ENCODE measurements at places on chromosomes 16 and 17.

DNA sequence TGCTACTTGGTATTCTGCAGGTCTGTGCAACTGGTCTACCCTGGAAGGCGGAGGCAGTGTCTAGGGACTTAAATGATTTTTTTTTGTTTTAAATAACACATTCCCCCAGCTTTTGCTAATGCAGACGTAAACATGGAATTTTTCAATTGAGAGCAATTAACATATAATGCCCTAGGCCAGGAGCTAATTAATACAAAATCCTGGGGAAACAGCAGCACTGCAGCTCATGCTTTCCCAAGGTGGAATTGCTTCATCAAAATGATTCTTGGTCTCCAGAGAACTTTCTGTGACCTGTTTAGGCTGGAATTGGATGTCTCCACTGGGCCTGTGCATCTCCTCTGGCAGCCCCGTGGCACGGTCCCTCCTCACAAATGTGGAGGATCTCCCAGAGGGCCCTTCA is 50.6 kb downstream of the SHISA9 start:
- DNase-seq: no peak

DNA sequence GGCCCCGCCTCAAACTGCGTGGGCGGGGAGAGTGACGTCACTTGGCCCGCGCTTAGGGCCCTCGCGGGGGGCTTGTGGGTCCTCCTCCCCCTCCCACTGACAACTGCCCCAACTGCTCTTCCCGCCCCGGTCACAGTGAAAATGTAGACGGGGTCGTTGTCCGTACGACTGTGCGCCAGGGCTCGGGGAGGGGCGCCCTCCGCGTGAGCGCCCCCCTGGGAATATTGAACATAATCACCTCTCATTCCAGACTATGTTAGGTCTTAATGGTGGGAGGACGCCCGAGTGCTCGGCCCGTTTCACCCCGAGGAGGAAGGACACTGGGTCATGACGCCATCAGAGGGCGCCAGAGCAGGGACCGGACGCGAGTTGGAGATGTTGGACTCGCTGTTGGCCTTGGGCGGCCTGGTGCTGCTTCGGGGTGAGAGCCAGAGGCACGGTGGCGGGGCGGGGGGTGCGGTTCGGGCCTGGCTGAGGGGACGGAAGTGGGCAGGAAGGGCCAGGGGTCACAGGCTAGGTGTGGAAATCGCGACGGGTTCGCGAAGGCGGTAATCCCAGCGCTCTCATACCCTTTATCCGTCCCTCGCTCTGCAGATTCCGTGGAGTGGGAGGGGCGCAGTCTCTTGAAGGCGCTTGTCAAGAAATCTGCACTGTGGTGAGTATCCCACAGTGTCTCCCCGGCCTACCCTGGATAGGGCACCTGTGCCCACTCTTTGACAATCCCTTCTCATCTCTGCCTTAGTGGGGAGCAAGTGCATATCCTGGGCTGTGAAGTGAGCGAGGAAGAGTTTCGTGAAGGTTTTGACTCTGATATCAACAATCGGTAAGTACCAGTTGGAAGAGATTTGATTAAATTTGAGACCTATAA is at the start of gene ELP5:
TSS of gene ELP5 (plus strand) at position 40 of the 868 bp plus-strand sequence. CDS start at position 376, 336 bp downstream.
- peak; percentile 96 for DNase-seq

DNA sequence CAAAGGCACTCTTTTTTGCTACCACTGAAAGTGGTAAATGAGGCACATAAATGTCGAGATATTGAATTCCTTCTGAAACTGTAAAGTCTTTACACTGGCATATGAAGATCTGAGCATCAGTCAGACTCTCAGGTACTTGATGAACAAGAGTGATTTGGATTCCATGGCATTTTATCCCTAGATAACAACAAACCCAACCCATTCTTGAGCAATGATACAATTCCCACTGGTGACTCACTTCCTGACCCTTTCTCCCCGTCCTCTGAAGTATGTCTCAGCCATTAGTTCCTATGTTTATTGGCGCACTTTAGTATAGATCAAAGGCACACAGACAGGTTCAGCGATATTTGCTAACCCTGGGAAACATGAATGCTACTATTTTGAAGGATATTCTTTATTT is 147.0 kb upstream of the RBFOX1 start:
- DNase-seq: no peak

DNA sequence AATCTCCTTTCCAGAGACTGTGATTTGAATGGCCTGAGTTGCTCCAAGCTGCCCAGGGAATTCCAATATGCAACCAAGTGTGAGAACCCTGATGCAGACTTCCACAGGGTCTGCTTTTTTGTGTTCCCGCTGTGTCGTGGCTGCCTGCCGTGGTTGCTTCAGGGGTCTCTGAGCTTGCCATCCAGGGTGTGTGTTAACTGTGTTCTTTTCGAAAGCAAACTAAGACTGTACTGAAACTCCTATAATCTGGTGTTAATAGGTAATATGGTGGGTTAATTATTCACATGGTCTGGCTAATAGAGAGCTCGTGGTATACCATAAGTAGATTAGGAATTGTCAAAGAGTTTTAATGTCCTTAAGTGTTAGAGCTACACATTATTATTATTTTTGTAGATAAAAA is 20.7 kb downstream of the UBN1 start:
- DNase-seq: no peak

DNA sequence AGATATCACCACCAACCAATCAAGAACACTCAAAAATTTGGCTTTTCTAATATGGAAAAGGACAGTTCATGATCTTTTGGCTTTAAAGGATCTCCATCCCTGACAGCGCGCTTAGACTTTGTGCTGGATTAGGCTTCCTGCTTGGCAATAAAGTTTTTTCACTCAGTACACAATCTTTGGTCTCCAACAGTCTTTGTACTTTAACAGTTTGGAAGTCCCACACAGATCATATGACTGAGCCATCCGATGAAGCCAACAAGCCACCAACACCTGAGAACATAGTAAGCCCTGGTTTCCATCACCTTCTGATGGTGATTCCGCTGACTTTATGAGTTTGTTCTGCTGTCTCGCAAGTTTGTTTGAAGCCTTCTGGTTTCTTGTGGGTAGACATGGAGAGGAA is 34.3 kb downstream of the SMURF2 start:
- no peak for DNase-seq

GRCh38 chr16:85112364-85112763 is at the start of gene CIBAR2:
TSS of gene CIBAR2 (minus strand) at chr16:85112472. CDS start at chr16:85112352, 120 bp downstream.
- DNase-seq: no peak

DNA sequence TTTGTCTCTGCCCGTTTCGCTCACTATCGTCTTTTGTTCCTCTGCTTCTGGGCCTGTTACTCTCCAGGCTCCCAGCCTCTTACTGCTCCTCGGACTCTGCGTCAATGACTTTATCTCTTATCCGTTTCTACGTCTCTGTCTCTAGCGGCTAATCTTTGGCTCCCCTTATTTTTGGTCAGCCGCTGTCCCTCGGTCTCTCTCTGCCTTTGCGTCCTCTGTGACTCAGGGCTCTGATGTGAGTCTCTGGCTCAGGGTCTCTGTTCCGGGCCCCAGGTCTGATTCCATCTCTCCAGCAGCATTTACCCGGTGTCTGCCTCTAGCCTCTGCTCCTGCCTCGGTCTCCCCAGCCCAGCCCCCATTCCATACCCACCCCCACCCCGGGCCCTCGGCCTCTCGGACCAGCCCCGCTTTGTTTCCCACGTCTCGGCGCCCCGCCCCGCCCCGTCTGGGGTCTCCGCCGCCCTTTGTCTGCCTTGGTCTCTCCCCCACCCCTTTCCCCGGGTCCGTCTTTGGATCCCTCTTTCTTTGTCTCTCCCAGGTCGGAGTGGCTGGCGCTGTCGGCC is 547 bp upstream of the ZNF48 start:
- peak; percentile 42 for DNase-seq

GRCh38 chr16:15457400-15457799 is 23.0 kb downstream of the BMERB1 start:
- DNase-seq: no peak

GRCh38 chr17:49497148-49498028 is 2.3 kb downstream of the NGFR start:
- DNase-seq: peak; percentile 18

GRCh38 chr16:963913-964312 is 6.9 kb downstream of the LMF1 start:
- no peak for DNase-seq

DNA sequence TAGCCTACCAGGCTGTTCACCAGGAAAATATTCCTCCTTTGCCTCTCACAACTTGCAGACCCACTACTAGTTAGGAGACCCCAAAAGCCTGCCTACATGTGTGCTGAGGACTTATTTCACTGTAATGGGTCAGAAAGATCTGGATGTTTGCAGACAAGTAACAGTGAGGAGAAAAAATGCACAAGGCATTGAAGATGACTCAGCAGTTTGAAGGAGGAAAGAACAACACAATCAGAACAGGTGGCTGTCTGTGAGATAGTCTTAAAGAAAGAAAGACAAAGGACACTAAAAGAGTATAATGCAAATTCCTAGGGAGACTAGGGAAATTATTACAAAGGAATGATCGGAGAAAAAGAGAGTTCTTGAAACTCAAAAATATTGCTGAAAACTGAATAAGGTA is 69.0 kb downstream of the ANKFN1 start:
- peak; percentile 20 for DNase-seq

- peak; percentile 81 for DNase-seq
Observed at GRCh38 chr17:43368740-43369506, 29.9 kb upstream of the ARL4D start.

DNA sequence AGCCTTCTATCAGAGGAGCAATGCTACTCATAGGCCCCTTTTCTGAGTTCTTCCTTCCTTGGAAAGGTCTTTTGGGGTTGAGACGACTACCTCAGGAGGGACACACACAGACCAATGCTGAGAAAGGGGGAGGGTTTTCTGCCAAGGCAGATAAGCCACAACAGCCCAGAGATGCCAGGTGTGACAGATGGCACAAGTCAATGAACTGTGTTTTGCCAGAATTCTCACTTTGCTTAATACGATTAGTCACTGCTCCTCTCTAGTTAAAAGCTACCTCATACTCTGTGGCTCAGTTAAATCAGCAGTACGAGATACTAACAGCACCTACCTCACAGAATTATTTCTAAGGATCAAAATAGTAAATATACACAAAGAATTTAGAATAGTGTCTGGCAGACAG is 8.0 kb downstream of the BRD7 start:
- no peak for DNase-seq

- no peak for DNase-seq
Observed at GRCh38 chr17:19705201-19705600, 11.2 kb downstream of the SLC47A2 start.

DNA sequence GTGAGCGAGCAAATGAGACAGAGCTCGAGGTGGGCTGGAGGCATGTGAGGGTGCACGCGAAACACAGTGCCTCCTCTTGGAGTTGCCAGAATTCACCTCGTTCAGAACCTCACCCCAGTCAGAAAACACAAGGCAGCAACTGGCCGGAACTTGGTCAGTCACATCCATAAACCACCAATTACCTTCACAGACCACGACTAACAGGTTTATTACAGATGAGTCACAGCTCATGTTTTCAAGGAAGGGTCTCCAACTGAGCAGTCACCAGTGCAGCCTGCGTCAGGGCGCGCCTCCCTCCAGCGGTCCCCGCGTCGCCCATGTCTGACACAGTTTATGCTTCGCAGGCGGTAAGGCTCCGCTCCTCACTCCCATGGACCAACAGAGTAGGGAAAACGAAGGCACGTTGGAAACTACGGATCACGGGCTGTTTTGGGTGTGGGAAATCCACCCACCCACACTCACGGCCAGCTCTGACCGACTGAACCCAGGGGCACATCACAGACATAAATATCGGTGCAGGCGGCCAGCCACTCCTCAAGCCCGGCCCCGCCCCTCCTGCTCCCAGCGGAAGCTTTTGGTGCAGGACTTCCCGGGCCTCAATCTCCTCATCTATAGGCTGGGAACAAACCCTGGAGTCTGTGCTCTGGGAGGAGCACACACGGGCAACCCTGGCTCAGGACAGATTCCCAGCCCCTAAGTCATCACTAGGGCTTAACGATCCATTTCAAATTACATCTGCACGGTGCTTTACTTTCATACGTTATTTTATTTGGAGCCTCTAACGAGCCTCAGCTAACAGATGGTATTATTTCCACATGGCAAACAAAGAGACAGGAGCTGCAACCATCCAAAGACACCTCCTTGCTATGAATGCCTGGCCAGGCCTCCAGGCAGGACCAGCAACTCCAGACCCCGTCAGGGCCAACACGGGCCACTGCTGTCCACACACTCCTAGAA is 126.3 kb downstream of the ZNF778 start:
- DNase-seq: peak; percentile 90

GRCh38 chr16:67150833-67151396 is at the start of gene B3GNT9:
TSS of gene B3GNT9 (minus strand) at chr16:67150998. CDS start at chr16:67150485, 513 bp downstream.
- peak; percentile 68 for DNase-seq

DNA sequence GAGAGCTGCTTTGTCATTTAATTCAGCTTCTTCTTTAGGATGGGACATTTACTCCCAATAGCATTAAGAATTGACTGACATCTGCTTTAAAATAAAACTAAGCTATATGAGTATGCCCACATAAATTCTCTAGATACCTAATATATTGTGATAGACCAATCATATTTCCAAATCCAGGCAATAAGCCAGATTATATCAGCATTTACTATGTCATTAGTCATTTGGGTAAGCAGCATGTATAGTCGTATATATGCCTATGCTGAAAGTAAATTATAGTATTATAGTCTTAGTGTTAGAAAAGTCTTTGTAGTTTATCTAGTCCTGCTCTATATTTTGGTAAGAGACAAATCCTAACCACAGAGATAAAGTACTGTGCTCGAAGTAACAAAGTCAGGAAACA is 958.1 kb downstream of the KCNJ2 start:
- no peak for DNase-seq

GRCh38 chr16:26830428-26831127 is 236.1 kb upstream of the C16orf82 start:
- DNase-seq: peak; percentile 46

- DNase-seq: no peak
Observed at GRCh38 chr17:22171631-22172030, 479.3 kb downstream of the KCNJ18 start.

DNA sequence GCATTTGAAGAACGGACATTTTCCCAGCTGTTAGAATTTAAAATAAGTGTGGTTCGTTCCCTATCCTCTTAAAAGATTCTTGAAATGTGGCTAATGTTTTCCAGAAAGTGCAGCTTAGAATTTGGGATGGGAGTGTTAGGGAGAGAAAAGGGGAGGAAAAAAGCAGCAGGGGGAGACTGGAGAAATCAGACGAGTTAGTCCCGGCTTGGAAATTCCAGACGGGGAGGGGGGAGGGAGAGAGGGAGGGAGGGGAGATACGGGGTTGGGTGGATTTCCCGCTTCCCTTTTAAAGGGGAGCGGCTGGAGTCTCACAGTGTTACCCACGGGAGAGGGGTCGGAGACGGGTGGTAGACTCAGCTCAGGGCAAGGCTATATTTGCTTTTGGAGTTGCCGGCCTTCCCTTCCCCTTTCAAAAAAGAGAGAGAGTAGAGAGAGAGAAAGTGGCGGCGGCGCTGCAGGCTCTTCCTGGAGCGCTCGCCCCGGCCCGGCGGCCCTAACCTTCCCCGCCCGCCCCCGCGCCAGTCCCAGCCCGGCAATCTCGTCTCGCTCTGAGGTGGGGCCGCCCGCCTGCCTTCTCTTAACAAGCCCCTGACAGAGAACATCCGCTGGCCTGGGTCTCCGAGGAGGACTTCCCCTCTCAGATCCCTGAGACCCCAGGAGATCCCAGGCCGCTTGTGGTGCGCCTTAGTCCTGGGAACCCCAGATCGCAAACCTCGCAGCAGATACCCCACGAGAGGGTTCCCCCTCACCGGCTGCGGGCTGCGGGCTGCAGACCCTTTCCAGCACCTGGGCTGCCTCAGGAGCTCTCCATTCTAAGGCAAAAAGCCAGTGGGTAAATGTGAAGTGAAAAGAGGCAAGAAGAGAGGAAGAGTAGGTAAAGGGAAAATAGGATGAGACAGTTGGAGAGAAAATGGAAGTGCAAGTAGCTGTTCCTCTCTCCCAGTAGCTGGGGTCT is 6.6 kb downstream of the IGF2BP1 start:
- peak; percentile 58 for DNase-seq

All from astrocyte of the spinal cord (primary cell).